Stimulated activated CD8-positive, alpha-beta memory T cell treated with anti-CD3 and anti-CD28 coated beads, Interleukin-4, amount 100 ng/mL, for 1 hour (primary cell): ENCODE measurements at places on chromosomes 4 and X.

DNA sequence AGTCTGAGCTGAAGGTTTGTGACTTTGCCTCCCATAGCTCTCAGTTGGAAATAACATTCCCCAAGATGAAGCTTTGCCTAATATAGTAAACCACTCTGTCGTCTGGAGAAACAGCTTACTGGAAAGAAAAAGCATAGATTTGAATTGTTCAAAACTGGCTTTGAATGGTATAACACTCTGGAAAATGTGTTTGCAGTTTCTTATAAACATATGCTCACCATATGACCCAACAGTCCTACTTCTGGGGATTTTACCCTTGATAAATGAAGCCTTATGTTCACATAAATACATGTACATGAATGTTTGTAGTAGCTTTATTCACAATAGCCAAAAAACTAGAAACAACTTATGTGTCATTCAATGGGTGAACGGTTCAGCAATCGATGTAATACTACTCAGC, 10.2 kb downstream of the VEGFD start:
- no peak for DNase-seq

GRCh38 chrX:149870840-149871239, 10.1 kb upstream of the MAGEA8 start:
- DNase-seq, result no peak

DNA sequence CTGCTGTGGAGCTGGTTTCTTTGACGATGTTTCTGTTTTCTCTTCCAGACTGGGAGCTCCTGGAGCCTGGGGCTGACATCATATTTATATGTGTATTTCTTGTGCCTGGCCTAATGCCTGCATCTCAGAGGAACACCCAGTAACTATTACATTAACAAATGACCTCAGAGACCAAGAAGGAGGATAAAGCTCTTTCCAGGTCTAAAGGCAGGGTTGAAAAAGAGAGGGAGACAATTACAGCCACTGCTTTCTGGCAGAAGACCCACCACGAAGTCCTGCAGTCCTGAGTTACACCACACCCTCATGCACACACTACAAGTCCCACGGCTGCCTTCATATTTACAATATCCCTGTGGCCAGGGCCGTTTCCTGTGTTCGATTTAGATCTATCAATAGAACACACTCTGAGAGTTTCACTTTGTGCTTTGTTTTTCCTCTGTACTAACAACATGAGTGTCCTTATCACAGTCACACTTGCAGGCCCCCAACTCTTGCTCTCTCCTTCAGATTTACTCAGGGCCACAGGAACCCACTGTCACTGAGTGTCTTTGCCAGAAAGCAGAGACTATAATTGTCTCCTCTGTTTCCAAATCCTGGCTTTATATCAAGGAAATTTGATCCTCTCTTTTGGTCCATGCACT, 535.5 kb downstream of the MID1IP1 start:
- no peak for DNase-seq

GRCh38 chr4:74365761-74366160, 816 bp downstream of the EREG start:
- no peak for DNase-seq

DNA sequence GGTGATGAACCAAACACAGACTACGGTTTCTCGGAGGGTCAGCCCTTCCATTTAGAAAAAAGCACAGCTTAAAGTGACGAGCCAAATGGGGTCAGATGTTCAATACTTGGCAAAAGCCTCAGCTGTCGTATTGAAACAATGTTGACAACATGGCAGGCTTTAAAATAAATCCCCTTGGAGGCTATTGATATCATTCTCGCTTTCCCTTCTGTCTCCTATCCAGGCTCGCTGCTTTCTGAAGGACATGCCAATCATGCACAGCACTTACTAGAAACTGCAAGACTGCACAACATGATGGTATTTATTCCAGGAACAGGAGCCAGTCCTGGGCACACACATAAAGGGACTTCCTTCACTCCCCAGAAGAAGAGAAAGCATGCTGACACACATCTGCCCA, 137.9 kb downstream of the SLC7A11 start:
- no peak for DNase-seq

DNA sequence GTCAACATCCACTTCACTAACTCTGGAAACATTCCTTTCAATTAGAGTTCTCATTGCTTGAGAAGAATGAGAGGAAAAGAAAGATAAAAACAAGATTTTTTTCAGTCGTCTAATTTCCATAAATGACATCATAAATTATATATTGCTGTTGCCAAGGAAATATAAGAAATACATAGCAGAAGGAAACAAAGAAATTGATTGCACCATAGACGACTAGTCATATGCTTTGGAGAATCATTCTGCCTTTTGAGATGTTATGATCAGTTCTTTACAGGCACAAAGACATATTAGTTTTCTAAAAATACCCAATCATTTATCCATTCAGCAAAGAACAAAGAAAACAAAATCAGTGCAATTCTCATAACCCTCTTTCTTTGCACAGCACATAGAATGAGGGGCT, 672 bp upstream of the C1QTNF7 start:
- DNase-seq, result no peak

DNA sequence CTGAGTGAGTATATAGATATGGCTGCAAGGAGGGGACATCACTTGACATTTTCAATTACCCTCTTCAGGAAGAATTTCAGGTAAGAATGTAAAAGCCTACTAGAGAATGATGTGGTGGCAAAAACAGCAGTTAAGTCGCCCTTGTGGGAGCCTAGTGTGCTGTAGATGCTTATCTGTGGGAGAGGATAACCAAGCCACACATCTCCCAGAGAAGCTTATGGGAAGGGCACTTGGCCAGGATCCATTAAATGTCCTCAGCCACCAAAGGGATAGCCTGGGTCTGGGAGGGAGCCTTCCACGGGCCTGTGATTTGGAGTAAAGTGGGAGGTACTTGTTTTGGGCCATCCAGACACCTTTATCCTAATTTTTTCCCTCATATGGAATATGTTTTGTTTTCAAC, 41.3 kb upstream of the BCLAF3 start:
- DNase-seq, result no peak
